Cardiac muscle cell (in vitro differentiated cells and primary cell): ENCODE measurements at places on chromosomes 5 and 9.
A peak's percentile ranks its signal among the peaks of the same experiment; 100 is the strongest.

DNA sequence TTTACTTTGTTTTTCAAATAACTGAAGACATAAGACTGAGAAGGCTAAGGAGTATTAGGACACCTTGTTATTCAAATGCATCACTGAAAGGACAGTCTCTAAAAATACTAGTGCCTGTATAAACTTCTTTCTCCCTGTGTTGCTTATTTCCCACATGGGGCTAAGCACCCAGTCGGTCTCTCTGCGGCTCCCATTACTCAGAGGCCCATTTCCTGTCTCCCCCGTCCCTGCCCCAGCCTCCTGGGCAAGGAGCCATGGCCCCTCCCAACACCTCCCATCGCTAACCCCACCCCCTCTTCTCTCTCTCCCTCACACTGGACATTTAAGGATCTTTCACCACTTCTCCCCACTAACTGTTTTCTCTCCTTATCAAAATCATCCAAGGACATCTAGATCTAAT is 81.9 kb downstream of the EBF1 start:
- no peaks in the 10 kb centered on the region for H3K36me3 ChIP-seq
- no peak for DNase-seq
- H3K27ac ChIP-seq = no peak overlapping the region
- H3K27me3 ChIP-seq = no peaks in the 10 kb centered on the region

- H3K27me3 ChIP-seq = no peaks in the 10 kb centered on the region
- H3K4me3 ChIP-seq = no peak overlapping the region
- no peak for DNase-seq
- H3K36me3 ChIP-seq = peaks cover 3% of the 10 kb centered on the region
- H3K4me1 ChIP-seq = no peaks in the 10 kb centered on the region
These were observed 79.0 kb downstream of the DAP start for GRCh38 chr5:10681731-10682679.

- no peaks in the 10 kb centered on the region for H3K27me3 ChIP-seq
- H3K4me3 ChIP-seq = no peak overlapping the region
- peaks cover 17% of the 10 kb centered on the region for H3K4me1 ChIP-seq
- no peaks in the 10 kb centered on the region for H3K36me3 ChIP-seq
- DNase-seq = no peak
- no peak overlapping the region for H3K27ac ChIP-seq
These were observed 91.9 kb upstream of the PPP1R2B start for GRCh38 chr5:156758011-156758791.

DNA sequence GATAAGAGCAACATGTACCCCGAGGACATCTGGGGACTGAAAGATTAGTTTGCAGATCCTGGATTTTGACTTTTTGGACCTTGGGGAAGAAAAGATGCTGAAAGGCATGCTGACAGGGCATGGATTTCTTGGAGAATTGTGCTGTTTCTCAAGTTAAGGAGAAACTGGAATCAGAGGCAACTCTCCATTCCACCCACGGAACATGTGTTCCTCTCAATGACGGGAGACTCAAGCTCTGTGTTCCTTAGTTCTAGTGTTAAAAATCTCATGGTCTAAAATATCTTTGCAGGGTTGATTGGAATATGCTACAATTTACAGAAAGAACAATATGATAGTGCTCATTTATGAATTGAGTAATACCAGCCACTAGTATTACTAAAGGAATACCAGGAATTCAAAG is 34.4 kb upstream of the CDH12 start:
- no peak overlapping the region for H3K27ac ChIP-seq
- no peaks in the 10 kb centered on the region for H3K4me1 ChIP-seq
- H3K36me3 ChIP-seq = no peaks in the 10 kb centered on the region
- no peaks in the 10 kb centered on the region for H3K27me3 ChIP-seq
- DNase-seq = no peak

GRCh38 chr5:82396871-82397514 is 118.8 kb upstream of the RPS23 start:
- no peaks in the 10 kb centered on the region for H3K27me3 ChIP-seq
- no peak overlapping the region for H3K27ac ChIP-seq
- peak; percentile 39 for DNase-seq
- no peak overlapping the region for H3K4me3 ChIP-seq
- peaks cover 8% of the 10 kb centered on the region for H3K4me1 ChIP-seq

DNA sequence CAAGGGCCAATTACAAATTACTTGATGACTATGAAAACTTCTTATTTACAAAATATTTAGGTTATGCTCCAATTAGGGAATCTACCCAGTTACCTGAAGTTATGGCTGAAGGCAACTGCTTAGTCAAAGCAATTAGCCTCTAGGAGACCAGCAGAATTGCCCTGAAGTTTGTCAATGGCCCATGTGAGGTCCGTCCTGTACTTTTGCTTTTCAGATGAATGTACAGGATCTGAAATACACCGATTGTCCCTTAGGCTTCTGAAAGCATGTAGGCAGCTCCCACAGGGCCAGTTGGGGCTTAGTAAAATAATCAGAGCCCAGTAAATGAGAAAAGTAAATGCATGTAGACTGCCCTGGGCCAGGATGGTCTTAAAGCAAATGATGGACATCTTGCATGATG is 93.3 kb downstream of the DAPK1 start:
- no peak for DNase-seq
- H3K27me3 ChIP-seq = no peaks in the 10 kb centered on the region
- H3K36me3 ChIP-seq = no peaks in the 10 kb centered on the region
- peaks cover 13% of the 10 kb centered on the region for H3K4me1 ChIP-seq
- H3K27ac ChIP-seq = no peak overlapping the region

- peaks cover 21% of the 10 kb centered on the region for H3K4me1 ChIP-seq
- H3K27me3 ChIP-seq = no peaks in the 10 kb centered on the region
- peaks cover 20% of the 10 kb centered on the region for H3K36me3 ChIP-seq
- H3K27ac ChIP-seq = peak overlapping the region; percentile 47
These were observed 64.9 kb downstream of the GOLPH3 start for GRCh38 chr5:32109236-32109635.

GRCh38 chr5:128913551-128913950 is 51.7 kb upstream of the SLC27A6 start:
- no peak overlapping the region for H3K4me3 ChIP-seq
- no peak for DNase-seq
- H3K36me3 ChIP-seq = no peaks in the 10 kb centered on the region
- no peak overlapping the region for H3K27ac ChIP-seq

GRCh38 chr9:90099262-90099963 is 494.6 kb downstream of the GADD45G start:
- peaks cover 19% of the 10 kb centered on the region for H3K4me1 ChIP-seq
- peak; percentile 36 for DNase-seq
- no peak overlapping the region for H3K4me3 ChIP-seq
- no peaks in the 10 kb centered on the region for H3K27me3 ChIP-seq
- no peaks in the 10 kb centered on the region for H3K36me3 ChIP-seq

GRCh38 chr9:21788752-21789151 is 13.7 kb upstream of the MTAP start:
- no peak for DNase-seq
- H3K4me3 ChIP-seq = no peak overlapping the region
- no peaks in the 10 kb centered on the region for H3K36me3 ChIP-seq
- H3K27me3 ChIP-seq = peaks cover 78% of the 10 kb centered on the region
- no peak overlapping the region for H3K27ac ChIP-seq

DNA sequence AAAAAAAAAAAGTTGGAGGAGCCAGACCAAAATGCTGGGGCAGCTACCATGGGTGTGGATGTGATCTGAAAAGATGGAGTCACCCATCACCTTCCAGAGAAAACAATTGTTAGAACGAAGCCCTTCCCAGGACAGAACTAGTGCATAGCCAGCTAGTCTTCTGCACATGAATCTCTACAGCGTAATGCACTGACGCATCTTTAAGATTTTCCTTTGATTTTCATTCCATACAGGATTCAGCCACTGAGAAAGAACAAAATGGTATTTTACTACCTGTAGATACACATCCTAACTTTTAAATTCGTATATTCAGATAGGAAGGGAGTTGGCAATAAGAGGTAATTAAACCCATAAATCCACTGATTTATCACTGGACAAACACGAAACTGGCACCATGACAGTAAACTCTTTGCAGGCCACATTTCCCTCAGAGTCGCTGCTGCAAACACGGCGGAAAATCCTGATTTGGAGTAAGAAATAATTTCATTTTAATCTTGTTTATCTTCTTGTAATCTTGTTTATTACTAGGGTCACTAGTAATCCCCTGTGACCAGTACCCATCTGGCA is 206.6 kb downstream of the SPOCK1 start:
- H3K4me1 ChIP-seq = no peaks in the 10 kb centered on the region
- H3K36me3 ChIP-seq = no peaks in the 10 kb centered on the region
- H3K4me3 ChIP-seq = no peak overlapping the region

GRCh38 chr5:88503406-88503805 is 234.8 kb upstream of the TMEM161B start:
- no peak overlapping the region for H3K27ac ChIP-seq
- no peak for DNase-seq
- no peaks in the 10 kb centered on the region for H3K27me3 ChIP-seq
- no peak overlapping the region for H3K4me3 ChIP-seq
- H3K36me3 ChIP-seq = no peaks in the 10 kb centered on the region
- H3K4me1 ChIP-seq = no peaks in the 10 kb centered on the region

DNA sequence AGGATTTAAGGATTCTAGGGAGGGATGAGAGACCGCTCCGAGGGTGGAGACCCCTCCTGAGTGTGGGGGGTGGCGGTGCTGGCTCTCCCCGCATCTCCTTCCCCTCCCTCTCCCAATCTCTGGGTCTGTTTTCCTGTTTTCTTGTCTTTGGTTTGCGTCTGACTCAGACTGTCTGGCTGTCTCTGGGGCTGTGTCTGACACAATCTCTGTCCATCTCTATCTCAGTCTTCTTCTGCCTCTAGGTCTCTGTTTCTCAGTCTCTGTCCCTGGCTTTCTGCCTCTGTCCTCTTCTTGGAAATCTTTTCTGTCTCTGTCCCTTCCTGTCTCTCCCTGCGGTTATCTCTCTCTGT is 196 bp upstream of the GRM6 start:
- DNase-seq = no peak
- H3K4me1 ChIP-seq = no peaks in the 10 kb centered on the region
- H3K27ac ChIP-seq = no peak overlapping the region

- H3K27me3 ChIP-seq = no peaks in the 10 kb centered on the region
- no peak overlapping the region for H3K4me3 ChIP-seq
- no peak for DNase-seq
- no peaks in the 10 kb centered on the region for H3K36me3 ChIP-seq
These were observed 398.0 kb downstream of the ADGRV1 start for GRCh38 chr5:90956511-90957097.

DNA sequence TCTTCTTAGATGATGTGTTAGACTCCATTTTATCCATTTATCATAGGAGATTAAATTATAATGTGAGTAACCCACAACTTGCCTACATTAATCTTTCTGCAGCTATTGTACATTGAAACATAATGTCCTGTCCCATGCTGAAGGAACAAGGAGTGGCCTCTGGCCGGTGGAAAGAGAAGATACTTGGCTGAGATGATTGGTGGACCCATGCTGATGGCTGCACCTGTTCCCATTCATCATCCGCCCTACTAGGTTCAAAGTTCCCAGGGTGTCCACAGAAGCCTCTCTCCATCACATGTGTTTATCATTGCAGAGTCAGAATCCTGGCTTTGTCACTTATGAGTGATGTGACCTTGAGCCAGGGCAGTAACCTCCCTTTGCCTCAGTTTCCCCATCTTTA is 24.7 kb downstream of the FBXL7 start:
- no peaks in the 10 kb centered on the region for H3K27me3 ChIP-seq
- H3K27ac ChIP-seq = no peak overlapping the region
- no peak overlapping the region for H3K4me3 ChIP-seq

DNA sequence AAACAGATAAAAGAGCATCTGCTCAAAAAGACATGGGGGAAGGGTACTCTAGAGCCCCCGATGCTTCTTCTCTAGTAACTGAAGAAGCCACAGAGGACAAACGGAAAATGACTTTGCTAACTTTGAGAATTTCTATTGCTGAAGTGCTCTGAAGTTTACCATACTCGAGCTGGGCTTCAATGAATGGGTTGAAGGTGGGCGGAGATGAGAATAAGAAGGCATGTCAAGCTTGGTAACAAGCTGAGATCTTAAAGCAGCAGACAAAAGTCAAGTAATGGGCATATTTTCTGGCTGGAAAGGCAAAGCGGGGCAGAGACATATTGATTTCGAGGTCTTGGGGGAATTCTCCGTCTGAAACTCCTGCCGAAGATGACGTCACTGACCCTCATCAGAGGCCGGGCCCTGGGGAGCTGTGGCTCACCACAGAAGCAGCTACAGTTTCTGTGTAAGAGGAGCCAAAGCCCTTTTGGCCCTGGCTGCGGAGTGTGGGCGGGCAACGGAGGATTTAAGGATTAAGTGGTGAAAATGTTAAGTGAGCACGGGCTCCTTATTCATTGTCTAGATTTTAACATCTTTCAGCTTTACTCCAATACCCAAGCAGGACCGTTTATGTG is 115.8 kb upstream of the SLIT3 start:
- H3K27ac ChIP-seq = no peak overlapping the region
- H3K36me3 ChIP-seq = no peaks in the 10 kb centered on the region
- H3K27me3 ChIP-seq = no peaks in the 10 kb centered on the region
- H3K4me3 ChIP-seq = no peak overlapping the region
